T-helper 22 cell (primary cell): ENCODE measurements at places on chromosomes 11 and 22.

- DNase-seq, result no peak
Measured at GRCh38 chr11:2256293-2256913, 14.0 kb downstream of the ASCL2 start.

- DNase-seq, result no peak
Measured at GRCh38 chr22:29156507-29156906, 49.2 kb upstream of the EMID1 start.

DNA sequence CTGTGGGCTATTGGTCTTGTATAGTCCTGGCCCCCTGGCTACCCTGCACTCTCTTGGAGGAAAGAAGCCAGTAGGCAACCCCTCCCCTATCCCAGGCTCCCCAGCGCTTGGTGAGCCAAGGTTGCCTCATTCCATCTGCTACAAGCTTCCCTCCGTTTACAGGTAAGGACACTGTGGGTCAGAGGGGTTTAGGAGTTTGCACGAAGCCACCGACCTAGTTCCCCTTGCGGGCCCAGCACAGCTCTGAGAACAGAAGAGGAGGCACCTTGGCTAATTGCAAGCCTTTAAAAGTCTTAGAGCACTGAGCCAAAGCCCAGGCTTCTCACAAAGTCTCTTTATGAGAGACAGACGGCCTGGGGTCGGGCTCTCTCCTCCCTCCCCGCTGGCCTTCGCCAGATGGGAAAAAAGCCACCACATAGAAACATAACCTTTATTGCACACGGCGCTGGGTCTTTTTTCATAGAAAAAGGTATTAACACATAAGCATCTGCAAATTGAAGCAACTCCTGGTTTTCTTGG, 99.8 kb downstream of the CEP164 start:
- no peak for DNase-seq

- DNase-seq, result no peak
Measured at GRCh38 chr11:90426442-90426841, 203.6 kb upstream of the CHORDC1 start.

DNA sequence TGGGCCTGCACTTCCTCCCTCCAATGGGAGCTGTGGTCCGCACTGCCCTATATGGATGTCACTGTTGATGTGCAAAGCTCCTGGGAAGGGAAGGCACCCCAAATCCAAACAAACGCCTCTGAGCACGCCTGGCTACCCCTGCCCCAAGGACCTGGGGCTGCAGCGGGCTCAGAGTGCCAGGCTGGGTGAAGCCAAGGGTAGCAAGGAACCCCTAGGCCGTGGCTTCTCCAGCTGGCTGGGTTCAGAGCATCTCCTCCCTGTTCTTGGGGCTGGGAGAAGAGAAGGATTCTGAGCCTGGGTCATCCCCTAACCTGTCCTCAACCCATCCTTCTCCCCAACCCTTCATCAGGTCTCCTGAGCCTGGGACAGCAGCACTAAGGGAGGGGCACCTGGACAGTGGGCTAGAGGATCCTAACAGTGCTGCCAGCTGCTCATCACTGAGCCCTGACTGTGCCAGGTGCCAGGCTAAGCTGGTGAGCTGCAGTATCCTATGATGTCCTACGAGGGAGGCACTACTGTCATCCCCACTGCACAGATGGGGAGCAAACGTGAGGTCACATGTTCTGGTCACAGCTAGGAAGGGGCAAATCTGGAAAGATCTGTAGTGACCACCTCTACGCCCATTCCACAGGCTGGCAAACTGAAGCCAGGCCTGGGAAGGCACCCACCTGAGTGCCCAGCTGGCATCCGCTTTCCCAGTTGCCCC, 3.0 kb downstream of the SSTR3 start:
- DNase-seq, result no peak
